ENCODE measurements at places on chromosomes 5 and 9.

GRCh38 chr5:136035837-136036236 lies 7.0 kb downstream of the TGFBI start:
- no peak for DNase-seq

DNA sequence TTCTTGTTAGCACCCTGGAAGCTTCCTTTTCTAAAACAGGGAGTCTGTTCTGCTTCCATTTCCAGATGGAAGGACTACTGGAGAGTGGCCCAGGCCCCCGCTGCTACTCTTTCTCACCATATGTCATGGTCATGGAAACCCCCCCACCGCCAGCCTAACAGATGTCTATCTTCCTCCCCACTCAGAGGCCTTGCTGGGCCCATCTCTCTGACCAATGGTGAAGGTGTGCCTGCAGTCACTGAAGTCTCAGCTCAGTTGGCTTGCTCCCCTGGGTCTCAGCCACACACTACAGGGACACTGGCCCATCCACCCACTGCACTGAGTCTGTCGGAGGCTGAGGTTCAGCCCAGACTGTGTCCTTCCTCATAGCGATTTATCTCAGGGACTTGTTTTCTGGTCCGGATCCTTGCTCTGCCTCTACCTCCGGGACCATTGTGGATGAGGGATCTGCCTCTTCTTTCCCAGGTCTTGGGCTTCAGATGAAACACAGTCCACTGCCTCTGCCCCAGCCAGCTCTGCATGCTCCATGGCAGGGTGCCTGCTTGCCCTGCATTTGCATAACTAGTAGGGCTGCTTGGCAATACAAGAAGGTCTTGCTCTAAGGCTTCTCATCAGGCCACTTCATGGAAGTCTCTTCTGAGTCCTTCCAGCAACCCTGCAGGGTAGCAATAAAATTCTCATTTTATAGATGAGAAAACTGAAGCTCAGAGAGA lies 30.8 kb downstream of the GALNT12 start:
- no peak for DNase-seq

DNA sequence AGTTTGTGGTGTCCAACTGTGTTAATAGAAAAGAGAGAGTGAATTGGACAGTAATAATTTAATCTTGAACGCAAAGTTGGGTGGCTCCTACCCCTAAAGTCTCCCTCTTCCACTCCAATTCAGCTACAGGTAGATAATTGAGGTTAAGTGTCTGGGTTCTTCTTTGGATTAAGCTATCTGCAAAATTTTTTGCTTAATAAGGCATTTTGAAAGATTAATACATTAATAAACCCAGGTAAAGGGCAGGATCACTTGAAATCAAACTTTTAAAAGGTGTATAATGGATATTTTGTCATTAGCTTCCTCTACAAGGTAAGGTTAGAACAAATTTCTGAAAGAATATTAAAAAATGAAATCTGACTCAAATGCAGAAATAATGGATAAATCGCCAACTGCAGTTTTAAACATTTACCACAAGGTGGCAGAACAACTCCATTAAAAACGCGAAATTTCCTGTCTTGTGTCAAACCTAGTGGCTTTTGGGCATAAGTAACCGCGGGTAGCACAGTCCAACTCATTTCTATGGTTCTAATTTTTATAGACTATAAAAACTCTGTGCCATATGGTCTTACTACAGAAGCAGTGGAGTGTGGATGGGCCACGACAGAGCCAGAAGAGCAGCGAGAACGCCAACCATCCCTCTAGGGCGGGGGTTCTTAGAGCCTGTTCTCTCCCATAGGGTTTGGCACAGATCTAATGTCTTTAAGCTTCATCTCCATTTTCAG lies 276.5 kb downstream of the ARHGEF28 start:
- DNase-seq: no peak

DNA sequence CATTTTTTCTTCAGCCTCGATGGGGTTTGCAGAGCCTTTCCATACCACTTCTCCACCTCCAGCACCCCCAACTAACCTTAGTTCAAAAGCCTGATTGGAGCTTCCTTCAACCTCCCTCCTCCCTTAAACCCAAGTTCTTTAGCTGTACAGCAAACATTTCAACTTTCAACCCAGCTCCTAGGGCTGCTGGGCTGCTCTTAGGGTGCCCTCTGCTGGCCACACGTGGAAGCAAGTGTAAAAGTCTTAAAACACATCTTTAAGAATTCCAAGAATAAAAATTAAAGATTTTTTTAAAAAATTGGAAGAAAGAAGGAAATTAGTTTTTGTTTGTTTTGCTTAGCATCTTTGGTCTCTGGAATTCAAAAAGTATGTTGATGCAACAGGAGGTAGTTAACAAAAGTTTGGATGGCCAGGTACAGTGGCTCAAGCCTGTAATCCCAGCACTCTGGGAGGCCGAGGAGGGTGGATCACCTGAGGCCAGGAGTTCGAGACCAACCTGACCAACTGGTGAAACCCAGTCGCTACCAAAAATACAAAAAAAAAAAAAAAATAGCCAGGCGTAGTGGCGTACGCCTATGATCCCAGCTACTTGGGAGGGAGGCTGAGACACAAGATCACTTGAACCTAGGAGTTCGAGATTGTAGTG lies 15.5 kb upstream of the HSD17B3 start:
- DNase-seq: peak; percentile 58

- DNase-seq: no peak
These were observed 11.7 kb downstream of the B4GALT1 start for GRCh38 chr9:33155393-33155792.

DNA sequence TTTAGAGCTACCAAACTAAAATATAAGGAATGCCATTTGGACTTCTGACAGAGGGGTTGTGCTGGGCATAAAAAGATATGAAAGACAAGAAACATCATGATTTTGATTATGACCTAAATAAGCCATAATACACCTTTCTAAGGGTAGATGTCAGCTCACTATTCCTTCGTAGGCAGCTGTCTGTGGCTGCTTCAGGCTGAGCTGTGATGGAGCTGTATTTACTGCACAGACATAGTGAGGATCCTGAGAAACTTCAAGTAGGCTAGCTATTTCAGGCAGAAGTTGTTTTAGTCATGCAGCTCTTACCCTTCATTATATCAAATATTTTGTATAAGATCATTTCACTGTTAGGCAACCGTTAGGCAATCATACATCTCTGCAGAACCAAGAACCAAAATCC lies 511.7 kb downstream of the CDH12 start:
- no peak for DNase-seq

GRCh38 chr5:82717738-82718137 lies 359.5 kb downstream of the TMEM167A start:
- no peak for DNase-seq

- DNase-seq: no peak
These were observed 618.3 kb downstream of the NR2F1-AS1 start for GRCh38 chr5:92962752-92963151.

DNA sequence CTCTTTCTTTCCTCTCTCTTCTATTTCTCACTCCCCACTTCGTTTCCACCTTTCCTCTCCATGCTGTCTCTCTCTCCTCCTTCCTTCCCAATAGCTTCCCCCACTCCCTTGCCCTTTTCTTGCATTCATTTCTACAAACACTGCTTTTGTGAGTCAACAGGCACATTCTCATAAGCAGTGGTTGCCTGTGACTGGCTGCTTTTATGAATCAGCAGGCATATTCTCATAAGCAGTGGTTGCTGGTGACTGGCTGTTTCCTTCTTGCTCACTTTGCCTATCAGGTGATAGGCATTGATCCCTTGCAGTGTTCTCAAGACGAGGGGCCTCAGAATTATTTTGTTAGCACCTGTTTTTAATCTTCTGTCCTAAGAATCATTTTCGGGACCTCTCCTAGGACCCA lies 116.1 kb upstream of the ACTBL2 start:
- DNase-seq: peak; percentile 27

GRCh38 chr9:5858833-5859232 lies 25.9 kb upstream of the ERMP1 start:
- DNase-seq: no peak

- no peak for DNase-seq
These were observed 58.0 kb downstream of the LPAR1 start for GRCh38 chr9:110980261-110980660.

DNA sequence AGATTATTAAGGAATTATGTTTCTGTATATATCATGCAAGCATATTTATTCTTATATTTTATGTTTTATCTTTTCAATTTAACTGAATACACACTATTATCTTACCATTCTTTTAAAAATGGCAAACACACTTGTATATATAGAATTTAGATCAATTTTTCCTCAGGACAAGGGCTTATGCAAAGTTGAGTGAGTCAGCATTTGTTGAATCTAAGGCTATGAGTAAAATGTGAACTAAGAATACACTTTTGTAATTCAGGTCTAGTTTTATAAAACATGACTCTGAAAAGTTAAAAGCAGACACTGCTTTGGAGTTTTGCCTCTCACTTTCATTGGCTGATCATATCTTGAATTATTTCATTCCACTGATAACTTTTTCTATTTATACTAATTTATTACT lies 127.8 kb downstream of the FOCAD start:
- no peak for DNase-seq

DNA sequence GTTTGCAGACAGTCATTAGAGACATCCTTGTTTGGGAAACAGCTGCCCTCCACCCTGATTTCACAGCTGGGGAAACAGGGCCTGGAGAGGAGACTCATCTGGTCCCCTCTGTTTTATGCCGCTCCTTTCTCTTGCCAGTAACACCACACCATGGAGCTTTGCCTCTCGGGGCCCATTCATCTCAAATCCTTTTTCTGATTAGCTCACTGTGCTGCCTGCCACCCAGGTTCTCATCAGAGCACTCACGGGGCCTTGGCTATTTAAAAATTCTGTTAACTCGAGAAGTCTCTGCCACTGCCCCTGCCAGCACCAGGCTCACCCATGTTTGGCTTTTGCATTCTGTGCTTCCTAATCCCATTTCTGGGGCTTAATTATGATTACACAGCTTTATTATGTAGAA lies 36.8 kb upstream of the C5orf58 start:
- no peak for DNase-seq

DNA sequence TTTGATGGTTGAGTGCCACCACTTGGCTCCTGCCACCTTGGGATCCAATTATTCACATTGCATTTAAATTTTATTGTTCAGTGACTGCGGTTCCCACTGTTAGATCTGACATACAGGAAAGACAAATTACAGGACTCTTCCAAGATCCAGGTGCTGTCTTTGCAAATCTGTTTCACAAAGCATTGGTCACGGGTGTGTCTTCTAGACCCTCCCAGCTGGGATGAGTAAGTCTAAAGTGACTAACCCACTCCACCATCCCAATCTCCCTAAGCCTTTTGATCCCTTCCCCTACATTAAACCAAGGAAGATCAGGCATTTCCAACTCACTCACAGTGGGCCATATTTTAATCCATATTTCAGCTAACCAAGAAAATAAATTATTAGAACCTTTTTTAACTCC lies 1016.3 kb upstream of the CTNND2 start:
- DNase-seq: no peak

DNA sequence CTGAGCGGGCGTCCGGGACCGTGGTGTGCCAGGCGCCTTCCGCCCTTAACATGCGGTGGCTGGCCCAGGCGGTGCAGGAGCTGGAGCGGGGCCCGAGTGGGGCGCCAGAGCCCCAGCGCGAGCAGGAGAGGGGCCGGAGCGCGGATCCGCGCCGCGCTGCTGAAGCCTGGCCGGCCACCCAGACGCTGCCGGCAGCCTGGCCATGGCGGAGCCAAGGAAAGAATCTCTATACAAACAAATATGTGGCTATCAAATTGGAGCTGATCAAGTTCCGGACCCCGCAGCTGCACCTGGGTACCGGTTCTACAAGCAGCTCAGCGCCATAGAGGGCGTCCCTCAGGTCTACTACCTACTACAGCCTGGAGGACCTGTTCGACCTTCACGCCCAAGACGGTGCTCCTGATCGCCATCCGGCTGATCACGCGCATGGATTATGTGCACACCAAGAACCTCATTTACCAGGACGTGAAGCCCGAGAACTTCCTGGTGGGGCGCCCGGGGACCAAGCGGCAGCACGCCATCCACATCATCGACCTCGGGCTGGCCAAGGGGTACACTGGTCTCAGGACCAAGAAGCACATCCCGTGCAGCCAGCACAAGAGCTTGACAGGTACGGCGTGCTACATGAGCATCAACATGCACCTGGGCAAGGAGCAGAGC lies 55.8 kb downstream of the JAK2 start:
- no peak for DNase-seq

DNA sequence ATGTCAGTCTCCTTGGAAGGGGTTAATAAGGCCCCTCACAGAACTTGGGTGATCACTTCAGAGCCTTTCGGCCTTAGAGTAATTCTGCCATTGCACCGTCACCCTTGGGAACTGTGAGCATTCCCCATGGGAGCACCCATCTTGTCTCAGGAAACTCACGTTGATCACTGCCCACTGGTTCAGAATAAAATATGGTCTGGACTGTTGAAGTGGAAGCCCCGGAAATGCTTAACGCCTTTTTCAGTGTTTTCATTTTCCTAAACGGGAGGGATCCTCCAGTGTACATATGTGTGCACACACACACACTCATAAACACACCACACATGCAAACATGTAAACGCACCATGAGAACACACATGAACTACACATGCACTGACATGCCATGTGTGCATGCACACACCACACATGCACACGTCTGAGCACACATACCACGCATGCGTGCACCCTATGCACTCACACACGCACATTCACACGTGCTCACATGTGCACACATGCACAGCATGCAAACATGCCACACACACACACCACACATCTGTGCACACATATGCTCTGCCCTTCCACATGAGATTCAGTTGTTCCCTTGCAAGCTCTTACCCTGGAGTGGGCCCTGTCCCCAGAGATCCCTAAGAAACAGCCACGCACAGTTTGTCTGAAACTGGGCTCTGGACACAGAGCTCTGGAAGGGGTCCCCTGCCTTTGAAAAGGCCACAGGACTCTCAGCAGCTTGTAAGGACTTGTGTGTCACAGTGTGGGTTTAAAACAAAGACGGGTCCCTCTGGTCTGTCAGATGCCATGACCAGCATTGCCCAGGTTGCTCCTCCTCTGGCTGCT lies 17.0 kb downstream of the MRPL36 start:
- DNase-seq: no peak

- no peak for DNase-seq
These were observed 48.5 kb upstream of the RLN1 start for GRCh38 chr9:5388026-5388819.

- DNase-seq: peak; percentile 43
These were observed 46.1 kb upstream of the RIC1 start for GRCh38 chr9:5582835-5583195.

- DNase-seq: no peak
These were observed 575.8 kb upstream of the ZNF462 start for GRCh38 chr9:106287091-106287631.

GRCh38 chr9:116816484-116816883 lies 129.4 kb downstream of the TRIM32 start:
- DNase-seq: no peak
